ENCODE measurements at places on chromosomes 7 and 10.

DNA sequence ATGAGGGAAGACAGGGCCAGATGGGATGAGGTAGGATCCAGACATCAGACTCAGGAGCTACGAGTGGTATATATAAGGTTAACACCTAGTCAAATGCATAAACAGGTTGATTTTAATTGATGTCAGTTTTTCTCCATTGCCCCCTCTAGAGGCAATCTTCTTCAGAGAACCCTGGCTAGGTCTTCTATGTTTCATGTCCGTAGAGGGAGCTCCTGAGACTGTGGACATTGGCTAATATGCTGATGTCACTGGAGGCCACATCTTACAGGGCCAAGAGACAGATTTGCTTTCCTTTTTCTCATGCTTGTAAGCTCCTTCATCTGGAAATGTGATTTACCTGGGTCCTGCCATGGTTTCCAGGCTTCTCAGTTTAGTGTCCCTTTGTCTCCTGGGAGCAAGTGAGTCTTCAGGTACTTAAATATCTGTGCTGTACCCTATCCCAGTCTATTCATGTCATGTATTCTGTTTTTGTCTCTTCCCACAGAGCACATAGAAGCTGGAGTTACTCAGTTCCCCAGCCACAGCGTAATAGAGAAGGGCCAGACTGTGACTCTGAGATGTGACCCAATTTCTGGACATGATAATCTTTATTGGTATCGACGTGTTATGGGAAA lies 161.6 kb upstream of the PRSS1 start:
- DNase-seq, result peak; percentile 88

- peak; percentile 70 for DNase-seq
These were observed 105.4 kb upstream of the FAM133B start for GRCh38 chr7:92695308-92696261.

- DNase-seq, result no peak
These were observed 107.3 kb downstream of the PROSER2 start for GRCh38 chr10:11930312-11930978.

GRCh38 chr10:4154191-4154715 lies 369.2 kb upstream of the KLF6 start:
- no peak for DNase-seq

DNA sequence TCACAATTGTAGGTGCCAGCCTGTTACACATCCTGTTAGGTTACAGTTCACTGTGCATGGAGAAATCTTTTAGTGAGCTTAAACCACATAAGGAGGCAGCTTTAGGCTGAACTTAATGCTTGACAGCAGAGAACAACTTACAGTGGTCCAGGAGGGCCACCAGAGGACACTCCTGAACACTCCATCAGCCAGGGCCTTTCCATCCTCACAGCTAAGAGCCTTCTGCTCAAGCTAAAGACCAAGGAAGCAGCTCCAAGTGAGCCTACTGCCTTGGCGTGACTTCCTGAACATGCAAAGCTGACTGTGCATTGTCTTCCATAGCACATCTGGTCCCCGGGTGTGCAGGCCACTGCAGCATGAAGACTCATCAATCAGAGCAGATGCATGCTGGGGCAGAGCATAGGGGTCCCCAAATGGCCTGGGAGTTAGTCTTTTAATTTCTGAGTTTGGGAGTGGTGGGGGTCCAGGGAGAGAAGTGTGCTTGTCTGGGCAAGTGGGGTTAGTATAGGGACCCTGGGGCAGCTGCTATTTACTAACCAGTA lies 105.0 kb downstream of the ZNF248 start:
- no peak for DNase-seq

DNA sequence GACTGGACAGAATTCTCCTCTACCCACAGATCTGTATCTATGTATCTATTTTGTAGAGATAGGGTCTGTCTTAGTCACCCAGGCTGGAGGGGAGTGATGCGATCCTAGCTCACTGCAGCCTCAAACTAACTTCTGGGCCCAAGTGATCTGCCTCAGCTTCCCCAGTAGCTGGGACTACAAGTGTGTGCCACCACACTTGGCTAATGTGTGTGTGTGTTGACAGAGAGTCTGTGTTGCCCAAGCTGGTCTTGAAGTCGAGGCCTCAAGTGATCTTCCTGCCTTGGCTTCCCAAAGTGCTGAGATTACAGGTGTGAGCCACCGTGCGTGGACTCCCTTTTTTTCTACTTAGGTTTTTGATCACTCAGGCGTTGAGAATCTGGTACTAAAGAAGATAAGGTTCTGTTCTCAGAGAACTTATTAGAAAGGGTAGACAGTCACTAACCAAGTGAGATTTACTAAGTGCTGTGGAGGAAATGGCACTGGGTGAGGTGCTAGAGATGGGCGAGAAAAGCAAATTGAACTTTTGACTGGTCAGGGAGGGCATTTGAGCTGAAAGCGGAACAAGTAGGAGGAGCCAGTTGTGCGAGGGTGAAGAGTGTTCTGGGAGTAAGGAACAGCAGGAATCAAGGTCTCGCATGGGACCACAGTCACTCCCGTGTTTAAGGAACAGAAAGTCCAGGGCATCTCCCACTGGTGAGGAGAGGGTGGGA lies 18.0 kb downstream of the NDUFB2 start:
- no peak for DNase-seq

DNA sequence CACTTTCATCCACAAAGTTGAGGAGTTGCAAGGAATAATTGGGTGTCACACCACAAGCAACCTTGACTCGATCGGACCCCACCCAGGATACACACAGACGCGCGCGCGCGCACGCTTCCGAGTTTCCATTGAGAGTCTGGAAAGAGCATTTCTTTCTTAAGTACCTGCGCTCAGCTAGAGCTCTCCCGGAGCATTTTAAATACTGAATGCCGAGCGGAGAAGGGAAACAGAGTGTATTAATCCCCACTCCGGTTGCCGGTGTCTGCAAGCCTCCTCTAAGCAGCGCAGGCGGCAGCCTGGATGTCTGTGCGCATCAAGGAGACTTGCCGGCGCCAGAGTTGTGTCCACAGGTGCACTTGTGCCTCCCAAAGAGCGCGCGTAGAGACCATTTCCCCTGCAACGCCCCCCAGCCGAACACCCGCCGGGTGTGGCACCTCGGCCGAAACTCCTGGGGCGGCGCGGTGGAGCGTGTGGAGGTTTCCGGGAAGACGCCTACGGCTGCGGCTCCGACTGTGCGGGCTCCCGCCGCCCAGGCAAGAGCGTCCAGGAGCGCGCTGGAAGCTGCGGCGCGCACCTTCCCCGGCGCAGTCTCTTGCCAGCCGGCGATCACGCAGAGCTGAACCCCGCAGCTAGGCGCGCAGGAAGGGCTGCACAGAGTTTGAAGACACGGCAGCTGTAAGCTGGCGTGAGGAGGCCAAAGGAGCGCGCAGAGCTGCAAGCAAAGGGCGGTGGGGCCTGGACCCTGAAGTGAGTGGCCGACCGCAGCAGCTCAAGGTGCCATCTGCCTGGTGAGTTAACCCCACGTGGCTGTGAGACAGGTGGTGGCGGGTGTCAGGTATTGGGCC lies 1.1 kb upstream of the FEZF1 start:
- no peak for DNase-seq

GRCh38 chr7:14156436-14156835 lies 167.0 kb upstream of the ETV1 start:
- DNase-seq, result no peak

DNA sequence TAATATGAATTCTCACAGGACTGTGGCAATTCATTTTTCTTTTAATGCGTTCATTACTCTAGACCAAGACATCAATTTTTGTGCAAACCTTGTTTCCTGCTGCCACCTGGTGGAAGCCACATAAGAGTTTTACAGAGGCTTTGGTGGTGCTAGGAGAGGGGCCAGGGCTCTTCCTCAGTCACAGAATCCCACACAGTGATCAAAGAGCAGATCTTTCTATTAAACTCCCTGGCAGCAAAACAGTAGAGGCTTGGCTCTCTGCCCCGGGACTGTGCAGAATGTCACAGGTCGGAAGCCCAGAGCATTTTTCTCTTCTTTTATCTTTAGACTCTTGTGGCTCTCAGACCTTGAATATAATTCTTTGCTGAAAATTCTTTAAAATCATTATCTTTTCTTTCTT lies 506.4 kb upstream of the C7orf33 start:
- peak; percentile 10 for DNase-seq

GRCh38 chr7:69684369-69685292 lies 86.4 kb downstream of the AUTS2 start:
- no peak for DNase-seq

DNA sequence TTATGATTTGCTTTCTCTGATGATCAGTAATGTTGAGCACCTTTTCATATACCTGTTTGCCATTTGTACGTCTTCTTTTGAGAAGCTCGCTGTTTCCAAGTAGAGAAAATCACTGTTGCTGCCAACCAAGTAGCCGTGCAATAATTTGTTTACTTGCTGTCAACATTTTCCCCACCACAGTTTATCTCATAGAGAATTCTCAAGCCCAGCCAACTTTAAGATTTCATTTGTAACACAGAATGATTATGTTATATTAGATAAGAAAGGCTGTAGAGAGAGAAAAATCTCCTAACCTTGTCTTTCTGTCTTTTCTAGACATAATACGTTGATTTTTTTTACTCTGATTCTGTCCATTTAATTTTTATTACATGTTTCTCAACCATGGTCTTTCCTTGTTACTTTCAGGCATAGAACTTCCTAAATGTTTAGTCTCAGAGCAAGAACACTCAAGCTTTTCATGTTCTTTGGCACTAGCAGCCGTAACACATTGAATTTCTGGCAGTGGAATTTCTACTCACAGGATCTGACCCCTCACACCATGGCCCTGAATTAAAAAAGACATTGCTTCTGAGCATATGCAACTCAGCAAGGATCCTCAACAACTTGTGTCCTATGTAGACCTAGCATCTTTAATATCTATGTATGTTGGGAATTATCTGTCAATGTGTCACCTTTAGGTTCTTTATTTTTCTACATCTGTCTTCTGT lies 23.1 kb downstream of the RPA3 start:
- DNase-seq, result no peak

DNA sequence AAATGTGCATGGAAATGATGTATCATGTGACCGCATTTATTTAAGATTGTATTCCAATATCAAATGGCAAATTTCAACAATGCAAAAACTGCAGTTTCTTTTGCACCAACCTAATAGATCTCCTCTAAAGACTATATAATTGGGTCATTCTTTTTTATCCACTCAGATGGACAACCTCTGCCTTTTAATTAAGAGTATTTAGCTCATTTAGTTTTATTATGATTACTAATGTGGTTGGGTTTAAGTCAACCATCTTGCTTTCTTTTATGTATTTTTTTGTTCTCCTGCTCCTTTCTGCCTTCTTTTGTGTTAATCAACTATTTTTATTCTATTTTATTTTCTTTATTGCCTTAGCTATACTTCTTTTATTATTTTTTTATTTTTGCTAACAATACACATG lies 468.5 kb upstream of the MKI67 start:
- no peak for DNase-seq

DNA sequence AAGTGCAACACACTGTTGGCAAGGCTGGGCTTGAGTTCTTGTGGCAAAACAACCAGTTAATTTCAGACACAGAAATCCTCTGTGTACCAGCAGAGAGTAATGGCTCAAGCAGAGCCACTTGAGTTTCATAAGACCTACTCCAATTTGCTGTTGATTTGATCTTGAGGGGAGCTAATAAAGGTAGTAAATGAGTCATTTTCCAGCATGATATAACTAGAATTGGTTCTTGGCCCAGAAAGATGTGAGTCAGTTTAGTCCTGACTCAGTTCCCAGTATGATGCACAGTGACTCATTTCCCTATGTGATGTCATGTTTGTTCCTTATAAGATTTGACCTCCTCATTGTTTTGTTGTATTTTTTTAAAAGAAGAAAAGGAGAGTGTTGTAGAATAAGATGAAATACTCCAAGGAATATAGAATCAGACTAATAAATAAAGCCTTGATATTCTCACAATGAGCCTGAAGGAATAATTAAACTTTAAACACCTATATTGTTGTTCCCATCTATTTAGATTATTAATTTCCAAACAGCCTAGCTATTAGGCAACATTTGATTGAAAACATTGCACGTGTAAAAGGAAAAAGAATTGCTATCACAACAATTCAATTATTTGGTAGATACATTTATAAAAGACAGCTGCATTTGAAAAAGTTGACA lies 186.2 kb downstream of the REEP3 start:
- DNase-seq, result peak; percentile 89

DNA sequence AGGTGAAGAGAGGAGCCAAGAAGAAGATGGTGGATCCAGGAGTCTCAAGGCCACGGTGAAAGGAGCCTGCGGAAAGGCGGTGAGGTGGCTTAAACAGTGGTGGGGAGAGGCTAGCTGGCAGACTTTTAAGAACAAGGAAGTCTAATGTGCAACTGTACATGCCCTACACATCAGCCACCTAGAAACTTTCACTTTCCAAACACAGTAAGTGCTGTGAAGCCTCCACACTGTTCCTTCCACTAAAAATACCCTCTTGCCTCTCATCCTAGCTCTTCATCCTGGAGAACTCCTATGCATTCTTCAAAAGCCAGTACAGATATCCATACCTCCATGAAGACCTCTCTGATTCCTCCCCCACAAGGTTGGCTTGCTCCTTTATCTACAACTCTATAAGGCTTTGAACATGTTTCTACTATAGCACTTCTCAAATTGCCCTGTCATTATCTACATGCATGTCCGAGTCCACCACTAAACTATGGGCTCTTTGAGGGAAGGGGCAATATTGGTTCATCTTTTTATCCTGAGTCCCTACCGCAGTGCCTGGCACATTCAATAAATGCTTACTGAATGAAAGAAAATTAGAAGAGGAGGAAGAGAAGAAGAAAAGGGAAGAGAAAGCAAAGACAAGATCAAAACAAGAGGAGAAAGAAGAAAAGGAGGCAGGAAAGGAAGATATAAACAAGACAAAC lies 54.2 kb downstream of the DNAJC12 start:
- no peak for DNase-seq

GRCh38 chr7:131890176-131890575 lies 333.7 kb upstream of the PODXL start:
- DNase-seq, result no peak

GRCh38 chr7:143147070-143147469 lies 15.2 kb downstream of the PIP start:
- no peak for DNase-seq

DNA sequence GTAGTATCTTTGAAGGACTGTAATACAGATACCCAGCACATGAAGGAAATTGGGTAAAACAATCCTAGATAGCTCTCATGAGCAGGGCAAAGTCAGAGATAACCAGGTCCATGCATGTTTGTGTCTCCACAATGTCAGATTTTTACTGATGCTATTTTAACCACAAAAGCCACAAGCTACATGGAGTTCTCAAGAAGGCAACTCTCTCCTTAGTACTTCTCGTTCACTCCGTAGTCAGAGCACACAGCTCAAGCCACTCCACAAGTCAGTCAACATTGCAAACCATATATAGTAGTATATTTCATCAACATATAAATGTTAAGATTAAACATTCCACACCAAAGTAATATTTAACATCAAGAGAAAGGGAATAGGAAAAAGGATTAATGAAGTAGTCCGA lies 98.0 kb upstream of the PIK3CG start:
- DNase-seq, result no peak

GRCh38 chr10:44985175-44985681 lies 6.6 kb upstream of the DEPP1 start:
- no peak for DNase-seq

- no peak for DNase-seq
These were observed 34.3 kb downstream of the NPY start for GRCh38 chr7:24318326-24318725.

- peak; percentile 15 for DNase-seq
These were observed 30.5 kb downstream of the NRP1 start for GRCh38 chr10:33303988-33304387.

All from AG08395 (cell line).